Cortex of kidney (tissue), 1 donor: ENCODE measurements at places on chromosomes 7 and 10.
A peak's percentile ranks its signal among the peaks of the same experiment; 100 is the strongest.

GRCh38 chr10:34294137-34294536 lies 521.0 kb downstream of the PARD3 start:
- DNase-seq: no peak

DNA sequence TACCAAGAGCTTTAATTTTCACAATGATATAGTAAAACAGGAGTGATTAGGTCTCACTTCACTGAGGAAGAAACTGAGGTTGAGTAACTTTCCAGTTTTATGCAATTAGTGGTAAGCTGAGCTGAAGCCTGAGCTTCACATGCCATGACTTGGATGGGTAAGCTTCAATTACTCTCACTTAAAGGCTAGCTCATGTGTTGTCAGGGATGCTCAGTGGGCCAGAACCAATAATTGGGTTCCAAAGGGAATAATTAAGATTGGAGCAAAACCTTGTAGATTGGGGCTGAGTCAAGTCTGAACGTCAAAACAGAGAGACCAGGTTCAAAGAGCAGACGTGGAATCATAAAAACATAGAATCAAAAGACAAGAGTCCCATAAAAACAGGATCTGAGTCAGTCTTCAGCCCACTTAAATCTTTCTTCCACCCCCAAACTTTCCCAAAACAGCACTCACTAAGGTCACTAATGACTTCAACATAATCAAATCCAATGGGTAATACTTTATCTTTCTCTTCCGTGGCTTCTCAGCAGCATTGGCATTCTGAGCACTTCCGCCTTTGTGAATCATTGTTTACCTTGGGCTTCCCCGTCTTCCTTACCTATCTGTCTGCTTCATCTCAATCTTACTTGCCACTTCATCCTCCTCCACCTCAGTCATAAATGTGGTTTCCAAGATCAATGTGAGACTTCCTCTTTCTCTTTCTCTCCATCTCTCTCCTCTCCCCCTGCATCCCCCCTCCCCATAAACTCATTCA lies 23.0 kb upstream of the EGFR start:
- no peak for DNase-seq

- DNase-seq: no peak
Measured at GRCh38 chr7:693280-693679, 33.2 kb upstream of the DNAAF5 start.

GRCh38 chr7:35800718-35801391 lies at the start of gene SEPTIN7:
Gene SEPTIN7 (plus strand): TSS chr7:35801057. CDS start chr7:35801210, 153 bp downstream.
- DNase-seq: peak; percentile 72

DNA sequence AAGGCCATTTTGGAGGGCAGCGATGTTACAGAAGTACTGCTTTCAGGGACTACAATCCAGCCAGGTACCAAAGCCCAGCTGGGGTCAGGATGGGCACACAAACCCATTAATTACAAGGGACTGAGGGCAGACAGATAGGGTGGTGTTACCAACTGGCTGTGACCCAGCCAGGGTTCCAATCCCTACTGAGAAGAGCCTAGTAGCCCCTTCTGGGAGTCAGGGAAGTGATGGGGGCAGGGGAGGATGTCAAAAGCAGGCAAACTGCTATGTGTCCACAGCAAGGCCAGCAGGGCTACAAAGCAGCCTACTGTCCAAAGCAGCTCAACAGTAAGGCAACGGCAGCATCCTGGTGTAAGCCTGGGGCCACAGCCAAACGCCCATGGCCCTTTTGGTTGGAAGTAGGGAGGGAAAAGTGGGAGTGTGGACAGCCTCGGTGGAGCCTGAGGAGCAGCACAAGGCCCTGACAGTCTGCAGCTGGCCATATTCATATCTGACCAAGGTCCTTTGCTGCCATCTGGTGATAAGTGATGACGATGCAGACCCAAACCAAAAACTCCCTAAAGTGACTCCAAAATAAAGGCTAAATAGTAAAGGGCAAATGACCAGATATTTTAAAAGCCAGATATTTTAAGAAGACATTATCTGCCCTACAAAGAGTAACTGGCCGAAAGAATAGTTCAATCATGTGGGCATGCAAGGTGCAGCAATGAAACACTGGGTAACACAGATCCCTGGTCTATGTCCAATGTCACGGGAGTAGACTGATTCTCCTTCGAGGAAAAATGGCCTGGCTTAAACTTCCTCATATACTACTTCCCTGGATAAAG lies 56.9 kb downstream of the XPNPEP1 start:
- DNase-seq: no peak

DNA sequence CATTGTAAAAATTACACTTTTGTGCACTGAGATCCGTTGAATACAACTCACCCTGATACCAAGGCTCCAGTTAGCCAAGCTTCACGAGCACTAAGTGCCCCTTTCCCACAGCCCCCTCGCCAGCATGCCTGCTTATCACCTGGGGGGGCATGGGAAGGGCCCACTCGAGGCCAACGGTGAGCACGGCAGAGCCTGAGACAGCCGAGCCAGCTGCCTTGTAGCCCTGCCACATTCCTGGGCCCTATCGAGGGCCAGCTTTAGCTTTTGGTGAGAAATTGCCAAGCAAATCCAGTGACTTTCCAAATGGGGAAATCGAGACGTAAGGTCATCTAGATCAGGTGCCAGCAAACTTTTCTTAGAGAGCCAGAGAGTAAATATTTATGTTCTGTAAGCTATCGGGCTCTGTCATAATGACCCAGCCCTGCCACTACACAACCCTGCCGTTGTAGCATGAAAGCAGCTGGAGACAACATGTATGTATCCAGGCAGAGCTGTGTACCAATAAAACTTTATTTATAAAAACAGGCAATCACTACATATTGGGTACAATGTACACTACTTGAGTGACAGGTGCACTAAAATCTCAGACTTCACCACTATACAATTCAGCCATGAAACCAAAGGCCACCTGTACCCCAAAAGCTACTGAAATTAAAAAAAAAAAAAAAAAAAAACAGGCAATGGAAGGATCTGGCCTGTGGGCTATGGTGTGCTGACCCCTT lies 83.6 kb downstream of the FAM53B start:
- DNase-seq: no peak

DNA sequence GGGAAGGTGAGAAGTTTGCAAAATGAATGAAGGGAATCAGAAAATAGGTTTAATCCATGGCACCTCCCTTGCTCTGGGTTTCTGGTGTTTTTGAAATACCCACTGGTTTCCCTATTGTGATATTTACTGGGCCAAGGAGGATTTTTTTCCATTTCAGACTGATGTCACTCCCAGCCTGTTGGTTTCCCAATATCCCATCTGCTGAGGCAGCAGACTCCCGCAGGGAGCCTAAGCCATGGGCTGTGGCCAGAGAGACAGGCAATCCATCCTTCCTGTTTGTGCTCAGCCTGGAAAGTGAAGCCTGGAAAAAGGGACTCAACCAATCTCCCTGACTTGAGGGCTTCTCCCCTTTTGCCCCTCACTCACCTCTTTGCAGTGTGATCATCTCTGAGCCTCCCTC lies 22.8 kb downstream of the FAM107B start:
- DNase-seq: no peak

GRCh38 chr7:14395860-14396259 lies 406.4 kb upstream of the ETV1 start:
- DNase-seq: no peak

GRCh38 chr10:124520558-124521428 lies 59.2 kb downstream of the LHPP start:
- DNase-seq: no peak

DNA sequence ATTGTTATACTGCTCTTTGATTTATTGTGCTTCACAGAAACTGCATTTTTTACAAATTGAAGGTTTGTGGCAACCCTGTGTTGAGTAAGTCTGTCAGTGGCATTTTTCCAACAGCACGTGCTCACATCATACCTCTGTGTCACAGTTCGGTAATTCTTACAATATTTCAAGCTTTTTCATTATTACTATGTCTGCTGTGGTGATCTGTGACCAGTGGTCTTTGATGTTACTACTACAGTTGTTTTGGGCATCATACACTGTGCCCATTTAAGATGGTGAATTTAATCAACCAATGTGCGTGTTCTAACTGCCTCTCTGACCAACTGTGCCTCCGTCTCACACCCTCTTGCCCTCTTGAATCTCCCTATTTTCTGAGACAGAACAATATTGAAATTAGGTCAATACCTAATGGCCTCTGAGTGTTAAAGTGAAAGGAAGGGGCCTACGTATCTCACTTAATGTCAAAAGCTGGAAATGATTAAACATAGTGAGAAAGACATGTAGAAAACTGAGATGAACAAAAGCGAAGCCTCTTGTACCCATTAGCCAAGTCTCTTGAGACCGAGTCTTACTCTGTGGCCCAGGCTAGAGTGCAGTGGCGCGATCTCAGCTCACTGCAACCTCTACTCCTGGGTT lies 20.2 kb upstream of the ASL start:
- DNase-seq: no peak

DNA sequence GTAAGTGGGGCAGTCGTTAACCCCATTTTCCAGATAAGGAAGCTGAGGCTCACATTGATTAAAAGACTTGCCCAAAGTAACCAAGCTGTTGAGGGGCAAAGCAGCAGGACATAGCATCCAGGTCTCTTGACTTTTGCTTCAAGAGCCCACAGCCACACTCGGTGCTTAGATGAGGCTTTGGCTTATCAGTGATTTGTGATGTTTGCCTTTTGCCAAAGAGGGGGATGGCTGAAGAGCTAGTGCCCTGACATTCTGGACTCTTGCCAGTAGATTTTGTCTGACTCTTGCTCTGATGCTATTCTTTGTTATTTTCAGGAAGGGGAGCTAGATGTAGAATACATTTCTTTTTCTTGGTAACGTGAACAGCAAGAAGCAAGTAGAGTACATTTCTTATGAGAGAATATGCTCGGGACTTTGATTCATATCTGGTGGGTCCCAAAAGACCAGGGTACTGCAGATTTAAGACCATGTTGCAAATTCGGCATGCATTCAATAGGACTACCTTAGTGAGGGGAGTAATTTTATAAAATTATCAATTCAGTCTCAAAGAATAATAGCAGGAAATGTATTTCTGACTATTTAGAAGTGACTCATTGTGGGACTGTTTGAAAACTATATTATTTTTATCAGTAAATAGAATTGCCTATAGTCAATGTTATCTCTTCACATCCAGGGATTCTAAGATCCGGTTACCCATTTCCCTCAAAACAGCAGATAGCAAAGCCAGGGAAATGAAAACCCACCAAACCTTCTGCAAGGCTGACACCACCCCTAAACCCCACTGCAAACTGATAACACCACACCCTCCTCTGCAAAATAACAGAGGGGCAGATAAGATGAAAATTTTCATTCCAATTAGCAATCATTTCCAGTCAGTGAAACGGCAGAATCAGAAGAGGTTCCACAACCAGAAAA lies 180.0 kb upstream of the BMPER start:
- no peak for DNase-seq

DNA sequence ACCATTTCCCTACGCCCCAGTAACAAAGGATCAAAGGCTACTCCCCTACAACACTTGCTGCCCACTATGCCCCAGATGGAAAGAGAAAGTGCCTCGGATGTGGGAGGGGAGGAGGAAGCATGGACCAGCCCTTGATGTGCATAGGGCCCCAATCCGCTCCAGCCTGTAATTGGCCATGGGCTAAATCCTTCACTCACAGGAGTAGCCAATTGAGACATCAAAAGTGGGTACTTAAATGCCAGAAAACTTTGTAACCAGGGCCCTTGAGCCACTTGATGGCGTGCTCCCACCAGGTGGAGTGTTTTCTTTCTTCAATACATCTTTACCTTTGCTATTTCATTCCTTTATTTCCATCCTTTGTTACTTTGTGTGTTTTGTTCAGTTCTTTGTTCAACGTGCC lies 500.5 kb upstream of the LRRN3 start:
- DNase-seq: no peak

DNA sequence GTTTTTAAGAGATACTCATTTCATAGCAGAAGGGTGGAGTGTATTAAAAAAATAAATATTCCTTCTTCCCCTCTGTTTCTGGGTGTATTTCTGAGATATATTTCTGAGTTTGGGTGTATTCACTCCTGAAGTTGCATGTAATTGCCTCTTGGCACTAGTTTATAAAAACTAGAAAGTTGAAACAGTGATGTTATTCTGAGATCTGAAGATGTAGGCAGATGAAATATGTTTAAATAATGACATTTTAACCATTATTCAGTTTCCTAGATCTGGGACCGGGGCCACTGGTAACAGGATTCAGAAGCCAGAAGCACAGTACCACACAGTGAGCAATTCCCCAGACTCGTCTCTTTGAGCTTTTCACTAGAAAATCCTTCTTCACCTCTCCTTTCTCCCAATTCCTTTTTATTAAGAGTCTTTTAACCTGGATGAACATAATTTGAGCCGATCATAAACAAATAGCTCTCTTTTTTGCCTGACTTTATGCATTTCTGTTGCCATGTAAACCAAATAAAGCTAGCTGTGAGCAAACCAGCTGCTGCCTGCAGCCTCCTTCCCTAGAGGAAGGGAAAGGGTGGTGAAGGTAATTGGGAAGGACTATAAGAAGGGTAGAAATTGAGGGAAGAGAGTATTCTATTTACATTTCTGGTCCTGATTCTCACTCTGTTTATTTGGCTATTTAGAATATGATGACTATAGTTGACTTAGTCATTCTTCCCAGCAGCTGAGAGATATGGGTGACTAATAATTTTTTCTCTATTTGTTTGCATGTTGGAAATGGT lies 101.8 kb upstream of the STRIP2 start:
- no peak for DNase-seq

GRCh38 chr10:109784236-109784635 lies 139.1 kb downstream of the XPNPEP1 start:
- no peak for DNase-seq

DNA sequence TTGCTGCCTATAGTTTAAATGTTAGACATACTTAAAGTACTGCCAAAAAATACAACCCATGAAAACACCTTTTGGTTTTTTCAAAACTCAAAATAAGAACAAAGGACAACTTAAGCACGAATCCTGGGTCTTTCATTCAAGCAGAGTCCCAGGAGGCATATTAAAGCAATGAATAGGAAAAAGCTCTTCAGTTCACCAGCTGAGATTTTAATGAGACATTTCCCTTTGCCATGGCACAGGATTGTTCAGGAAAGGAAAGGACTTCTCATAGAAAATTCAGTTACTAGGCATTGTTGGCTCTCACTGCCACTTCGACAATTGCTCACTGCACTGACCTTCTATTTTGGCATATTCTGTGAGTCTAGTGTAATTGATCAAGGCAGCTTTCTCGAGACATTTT lies 133.5 kb upstream of the FEZF1 start:
- DNase-seq: no peak

DNA sequence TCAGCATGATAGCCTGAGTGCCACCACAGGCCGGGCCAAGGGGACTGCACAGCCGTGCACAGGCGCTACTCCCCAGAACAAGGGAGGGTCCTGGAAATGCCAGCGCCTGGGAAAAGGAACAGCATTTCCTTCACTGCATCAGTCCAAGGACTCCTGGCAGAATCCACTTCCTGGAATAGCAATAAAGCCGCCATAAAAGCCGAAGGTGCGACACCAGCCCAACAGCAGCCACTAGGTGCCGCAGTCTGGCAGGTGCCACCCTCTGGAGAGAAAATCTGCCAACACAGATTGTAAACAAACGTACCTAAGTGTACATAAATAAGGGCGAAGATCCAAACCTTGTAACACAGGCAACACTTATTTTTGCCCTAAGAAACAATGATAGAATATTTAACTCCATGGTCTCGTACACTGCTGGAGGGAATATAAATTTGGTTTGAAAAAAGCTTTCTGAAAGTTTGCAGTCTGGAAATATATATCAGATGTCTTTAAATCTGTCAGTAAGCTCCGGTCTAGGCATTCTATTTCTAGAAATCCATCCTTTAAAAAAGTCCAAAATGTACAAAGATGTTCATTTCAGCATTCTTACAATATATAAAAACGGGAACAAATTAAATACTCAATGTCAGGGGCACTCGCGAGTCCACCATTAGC lies 22.2 kb downstream of the VOPP1 start:
- DNase-seq: no peak

GRCh38 chr10:666237-667012 lies 23.0 kb downstream of the DIP2C start:
- no peak for DNase-seq
